Activated gamma-delta T cell treated with Interleukin-2 at 50 U/mL for 16 hours (primary cell): ENCODE measurements at places on chromosomes 6 and 20.
A peak's percentile ranks its signal among the peaks of the same experiment; 100 is the strongest.

- DNase-seq, result no peak
These were observed 120.5 kb downstream of the SOD2 start for GRCh38 chr6:159572439-159573110.

- no peak for DNase-seq
These were observed 16.6 kb downstream of the CRYBG1 start for GRCh38 chr6:106377061-106377540.

DNA sequence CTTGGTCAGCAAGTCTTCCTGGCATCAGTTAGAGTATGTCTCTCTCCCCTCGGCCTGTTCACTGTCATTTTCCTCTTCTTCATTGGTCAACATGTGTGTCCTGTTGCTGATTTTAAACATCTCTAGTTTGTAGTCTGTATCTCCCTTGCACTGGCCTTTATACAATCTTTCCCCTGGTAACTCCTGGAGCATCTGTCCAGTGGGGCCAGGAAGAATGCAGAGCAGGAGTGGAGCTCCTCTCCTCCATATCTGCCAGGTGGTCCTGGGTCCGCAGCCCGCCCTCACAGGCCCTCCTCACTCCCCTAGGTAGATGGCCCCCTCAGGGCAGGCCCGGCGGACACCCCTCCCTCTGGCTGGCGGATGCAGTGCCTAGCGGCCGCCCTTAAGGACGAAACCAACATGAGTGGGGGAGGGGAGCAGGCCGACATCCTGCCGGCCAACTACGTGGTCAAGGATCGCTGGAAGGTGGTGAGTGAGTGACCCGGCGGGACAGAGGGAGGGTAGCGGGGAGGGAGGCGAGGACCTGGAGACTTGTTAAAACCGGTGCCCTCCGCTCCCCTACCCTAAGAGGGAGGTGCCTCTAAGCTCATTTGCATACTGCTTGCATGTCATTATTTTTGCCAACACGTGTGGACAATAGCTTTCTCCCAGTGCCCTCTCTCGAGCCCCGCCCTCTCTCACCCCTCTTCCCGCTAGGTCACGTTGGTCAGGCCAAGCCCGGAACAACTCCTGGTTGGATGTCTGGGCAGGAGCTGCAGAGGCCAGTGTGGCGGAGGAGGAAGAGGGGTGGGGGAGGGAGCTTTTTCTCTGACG, 3.2 kb downstream of the TTBK1 start:
- no peak for DNase-seq

- DNase-seq, result no peak
These were observed 626.8 kb downstream of the COL12A1 start for GRCh38 chr6:74579047-74579446.

GRCh38 chr6:91654357-91654756, 1067.5 kb upstream of the MAP3K7 start:
- no peak for DNase-seq

DNA sequence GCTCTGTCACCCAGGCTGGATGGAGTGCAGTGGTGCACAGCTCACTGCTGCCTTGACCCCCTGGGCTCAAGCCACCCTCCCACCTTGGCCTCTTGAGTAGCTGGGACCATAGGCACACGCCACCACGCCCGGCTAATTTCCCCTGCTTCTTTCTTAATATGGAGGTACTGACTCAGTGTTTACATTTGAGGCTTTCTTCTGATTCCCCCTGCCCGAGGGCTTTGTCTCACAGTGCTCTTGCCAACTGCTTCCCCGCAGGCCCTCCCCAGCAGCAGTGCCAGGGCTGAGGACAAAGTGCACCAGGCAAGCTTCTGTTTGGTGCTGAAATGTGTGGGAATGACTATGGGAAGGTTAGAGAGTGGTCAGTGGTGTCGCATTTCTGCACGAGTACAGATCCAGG, 34.8 kb downstream of the NR2E1 start:
- DNase-seq, result no peak

DNA sequence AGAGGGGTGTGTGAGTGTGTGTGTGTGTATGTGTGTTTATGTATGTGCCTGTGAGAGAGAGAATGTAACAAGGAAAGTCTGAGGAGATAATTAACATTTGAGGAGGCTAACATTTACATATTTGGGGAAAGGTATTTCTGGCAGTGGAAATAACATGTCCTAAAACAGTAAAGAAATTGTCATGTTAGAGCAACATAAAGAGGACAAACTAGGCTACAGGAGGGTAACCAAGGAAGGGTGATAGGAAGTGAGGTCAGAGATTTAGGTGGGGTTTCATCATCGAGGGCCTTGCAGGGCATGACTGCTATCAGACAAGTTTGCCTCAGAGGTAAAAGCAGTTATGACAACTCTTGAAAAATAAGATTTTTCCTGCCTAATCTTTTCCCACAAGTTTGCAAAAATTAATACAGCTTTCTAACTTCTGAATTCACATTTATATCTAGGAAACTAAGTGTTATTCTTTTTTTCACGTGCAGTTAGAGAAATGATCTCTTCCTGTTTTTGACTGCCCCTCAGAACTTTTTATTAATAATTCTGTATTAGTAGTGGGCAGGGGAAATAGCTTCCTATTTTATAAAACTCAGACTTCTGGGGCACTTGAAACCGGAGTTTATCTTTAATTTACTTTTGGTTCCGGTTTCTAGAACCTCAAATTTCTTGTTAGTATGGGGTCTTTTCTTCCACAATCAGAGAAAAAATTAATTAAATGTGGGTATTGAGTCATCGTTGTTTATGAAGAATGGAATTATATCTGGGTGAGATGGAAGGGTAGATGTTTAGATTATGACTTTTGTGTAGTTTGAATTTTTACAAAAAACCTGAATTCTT, 30.5 kb upstream of the RHAG start:
- no peak for DNase-seq

DNA sequence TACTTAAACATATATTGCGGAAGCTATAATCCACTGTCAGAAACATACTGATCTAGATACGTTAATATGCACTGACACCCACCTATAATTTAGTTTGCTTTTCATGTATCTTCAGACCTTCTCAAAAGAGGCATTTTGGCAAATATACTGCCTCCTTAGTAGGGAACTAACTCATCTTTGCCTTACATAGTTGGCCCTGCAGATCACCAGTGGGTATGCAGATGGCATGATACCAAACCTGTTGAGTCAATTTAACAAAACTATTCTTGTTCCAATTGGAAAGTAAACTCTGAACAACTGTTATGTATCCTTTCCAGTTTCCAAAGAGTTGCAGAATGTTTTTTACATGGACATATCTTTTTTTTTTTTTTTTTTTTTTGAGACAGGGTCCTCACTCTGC, 35.6 kb upstream of the TBC1D20 start:
- DNase-seq, result no peak

GRCh38 chr6:137370871-137371633, 123.1 kb downstream of the OLIG3 start:
- DNase-seq, result no peak

DNA sequence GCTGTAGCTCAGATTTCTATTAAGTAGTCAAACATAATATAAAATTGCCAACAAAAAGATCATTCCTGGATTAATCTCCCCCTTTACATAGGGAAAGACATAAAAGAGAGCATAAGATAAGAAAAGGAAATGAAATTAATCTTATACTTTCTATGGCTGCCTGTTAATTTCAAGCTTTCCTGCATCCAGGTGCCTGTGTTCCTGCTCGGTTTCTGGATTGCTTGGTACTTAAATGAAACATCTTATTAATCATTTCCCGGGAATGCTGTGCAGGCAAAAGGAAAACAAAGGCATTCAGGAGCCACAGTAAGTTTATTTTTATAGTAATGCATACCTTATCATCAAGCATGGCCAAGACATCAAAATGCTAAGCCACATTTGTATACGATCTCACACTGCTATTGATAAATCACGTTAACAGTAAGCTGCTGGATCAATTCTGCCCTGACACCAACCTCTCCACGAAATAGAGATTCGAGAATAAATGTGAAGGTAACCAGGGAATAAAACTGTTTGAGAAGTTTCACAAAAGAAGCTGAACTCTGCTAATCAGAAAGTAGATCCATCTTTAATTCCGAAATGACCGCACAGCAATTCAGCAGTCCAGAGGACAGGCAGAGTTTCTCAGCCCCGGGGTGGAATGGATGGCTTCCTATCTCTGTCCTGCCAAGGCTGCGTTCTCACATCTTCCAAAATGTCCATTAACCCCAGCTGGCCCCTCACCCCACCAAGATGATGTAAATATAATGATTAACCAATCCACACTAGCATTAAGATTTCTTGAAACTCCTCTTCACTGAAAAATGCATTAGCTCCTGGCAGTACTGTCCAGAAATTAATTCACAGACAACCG, 32.6 kb upstream of the APCDD1L start:
- no peak for DNase-seq

DNA sequence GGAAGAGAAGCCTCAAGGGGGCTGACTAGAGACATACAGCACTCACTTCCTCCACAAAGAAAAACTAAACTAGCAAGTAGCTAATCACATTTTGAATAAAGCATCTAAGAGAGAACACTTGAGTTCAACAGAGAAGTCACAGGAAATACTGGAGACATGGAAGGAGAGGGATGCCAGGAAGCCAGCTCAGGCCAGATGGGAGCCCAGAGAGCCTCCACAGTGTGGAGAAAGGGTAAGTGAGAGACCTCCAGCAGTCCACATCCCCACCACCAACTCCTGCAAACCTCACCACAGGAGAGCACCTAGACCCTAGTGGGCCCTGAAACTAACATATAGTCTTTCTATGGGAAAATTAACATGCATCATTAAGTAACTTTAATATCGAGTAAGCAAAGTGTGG, 79.2 kb downstream of the EPM2A start:
- no peak for DNase-seq

DNA sequence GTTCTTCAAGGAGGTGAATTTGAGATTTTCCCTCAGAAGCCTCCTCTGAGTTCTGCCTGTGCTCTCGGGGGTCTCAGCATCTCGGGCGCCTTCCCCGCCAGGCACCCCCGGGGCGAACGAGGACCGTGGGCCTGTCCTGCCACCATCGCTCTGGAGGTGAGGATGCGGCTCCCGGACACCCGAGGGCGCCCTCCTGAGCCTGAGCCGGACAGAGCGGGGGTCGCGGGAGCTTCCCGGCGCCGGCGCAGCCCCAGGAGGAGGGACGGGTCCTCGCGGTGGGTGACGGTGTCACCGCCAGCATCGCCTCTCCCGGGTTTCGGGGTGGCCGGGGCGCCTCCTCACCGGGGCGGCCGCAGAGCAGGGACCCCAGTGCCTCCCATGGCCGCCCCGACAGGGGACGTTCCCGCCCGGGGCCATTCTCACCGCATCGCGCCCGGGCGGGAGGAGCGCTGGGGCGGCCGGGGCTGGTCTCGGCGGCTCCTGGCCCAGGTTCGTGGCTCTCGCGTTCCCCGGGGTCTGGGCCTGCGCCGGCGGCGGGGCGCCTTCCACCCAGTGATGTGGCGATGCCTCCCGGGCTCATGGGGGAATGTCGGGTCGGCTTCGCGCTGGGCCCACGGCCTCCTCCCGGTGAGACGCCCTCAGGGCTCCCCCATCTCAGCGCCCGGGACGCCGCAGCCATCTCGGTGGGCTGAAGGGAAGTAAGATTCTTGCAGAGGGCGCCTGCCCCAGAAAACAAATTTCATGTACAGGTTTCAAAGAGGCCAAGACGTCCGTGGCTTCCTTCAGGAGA, 210.5 kb downstream of the ERMARD start:
- DNase-seq, result no peak

DNA sequence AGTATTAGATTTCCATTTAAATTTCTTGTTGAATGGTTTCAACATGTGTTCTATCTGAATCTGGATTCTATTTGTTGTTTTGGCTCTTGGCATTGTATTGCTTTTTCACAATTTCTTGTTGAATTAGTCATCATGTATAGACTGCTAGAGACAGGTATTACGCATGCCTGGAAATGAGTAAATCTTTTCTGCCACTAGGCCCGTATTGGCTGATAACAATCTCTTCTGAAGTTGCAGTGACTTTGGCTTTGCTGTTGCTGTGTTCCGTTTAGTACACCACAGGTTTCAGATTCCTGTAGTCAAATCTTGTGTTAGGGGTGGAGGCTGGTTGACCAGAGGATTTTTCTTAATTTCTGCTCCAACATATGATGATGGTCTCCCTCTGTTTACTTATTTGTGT, 1339.4 kb downstream of the GRIK2 start:
- DNase-seq, result no peak

DNA sequence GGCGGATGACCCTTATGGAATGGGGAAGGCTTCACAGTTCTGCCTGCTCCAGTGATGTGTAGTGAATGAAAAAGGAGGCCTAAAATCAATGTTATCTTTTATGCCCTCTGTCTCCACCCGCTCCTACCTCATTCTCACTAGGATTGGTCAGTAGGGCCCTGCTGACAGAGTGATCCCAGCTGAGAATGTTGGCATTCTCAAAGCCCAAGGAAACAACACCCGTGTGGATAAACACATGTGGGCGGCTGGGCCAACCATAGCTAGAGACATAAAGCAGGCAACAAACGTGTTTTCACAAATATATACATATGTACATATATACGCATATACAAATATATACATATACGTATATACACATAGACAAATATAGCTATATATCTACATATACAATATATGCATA, 4.5 kb downstream of the RIPK1 start:
- DNase-seq, result no peak

DNA sequence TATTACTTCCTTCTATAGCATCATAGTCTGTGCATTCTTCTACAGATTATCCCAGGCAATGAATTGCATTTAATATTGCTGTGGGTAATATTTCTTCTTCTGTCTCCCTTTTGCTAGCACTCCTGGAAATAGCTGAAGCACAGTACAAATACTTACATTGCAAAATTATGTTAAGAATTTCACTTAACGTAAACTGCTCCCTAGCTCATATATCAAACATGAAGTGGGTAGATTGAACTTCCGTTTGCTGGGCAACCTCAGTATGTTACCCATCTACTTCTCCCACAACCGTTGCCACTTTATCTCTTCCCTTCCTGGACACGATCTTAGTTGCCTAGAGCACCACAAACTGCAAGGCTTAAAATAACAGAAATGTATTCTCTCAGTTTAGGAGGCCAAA, 963.3 kb downstream of the KIF16B start:
- no peak for DNase-seq

DNA sequence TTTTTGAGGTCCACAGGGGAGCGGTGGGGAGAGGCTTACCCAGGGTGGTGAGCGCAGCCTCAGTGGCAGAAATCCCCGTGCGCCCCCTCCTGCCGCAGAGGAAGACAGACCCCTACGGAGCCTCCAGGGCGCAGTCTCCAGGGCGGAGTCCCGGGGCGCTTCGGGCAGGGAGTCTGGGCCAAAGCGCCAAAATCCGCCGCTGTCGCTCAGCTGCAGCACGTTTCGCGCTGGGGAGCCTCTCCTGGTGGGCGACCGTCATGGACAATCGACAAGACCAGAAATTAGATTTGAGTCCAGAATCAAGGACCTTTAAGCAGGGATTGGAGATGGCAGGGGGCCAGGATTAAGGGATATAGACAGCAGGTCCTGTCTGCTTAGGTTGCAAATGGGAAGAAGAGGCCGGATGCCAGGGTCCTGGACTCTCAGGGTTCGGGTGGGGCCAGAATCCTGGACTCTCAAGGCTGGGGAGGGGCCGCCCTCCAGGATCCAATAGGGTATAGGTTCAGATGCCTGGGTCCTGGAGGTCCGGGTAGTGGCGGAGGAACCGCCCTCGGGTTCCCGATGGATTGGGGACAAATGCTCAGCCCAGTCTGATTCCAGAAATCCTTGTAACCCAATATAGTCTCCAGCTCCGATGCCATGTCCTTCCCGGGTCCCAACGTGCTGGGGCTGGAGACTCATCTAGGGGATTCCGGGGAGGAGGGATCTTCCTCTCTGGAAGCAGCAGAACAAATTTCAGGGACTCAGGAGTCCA, 7.9 kb upstream of the HLA-E start:
- DNase-seq, result no peak

- peak; percentile 77 for DNase-seq
These were observed 1.2 kb downstream of the EZR start for GRCh38 chr6:158817728-158818580.

GRCh38 chr20:44442298-44443070, 33.2 kb upstream of the TTPAL start:
- no peak for DNase-seq
